Stimulated activated CD4-positive, alpha-beta T cell treated with anti-CD3 and anti-CD28 coated beads, Interleukin-4, amount 100 ng/mL, for 4 hours (primary cell): ENCODE measurements at places on chromosomes 11 and 22.

- peak; percentile 57 for DNase-seq
Observed at GRCh38 chr11:107591378-107592230, 657 bp downstream of the ELMOD1 start.

DNA sequence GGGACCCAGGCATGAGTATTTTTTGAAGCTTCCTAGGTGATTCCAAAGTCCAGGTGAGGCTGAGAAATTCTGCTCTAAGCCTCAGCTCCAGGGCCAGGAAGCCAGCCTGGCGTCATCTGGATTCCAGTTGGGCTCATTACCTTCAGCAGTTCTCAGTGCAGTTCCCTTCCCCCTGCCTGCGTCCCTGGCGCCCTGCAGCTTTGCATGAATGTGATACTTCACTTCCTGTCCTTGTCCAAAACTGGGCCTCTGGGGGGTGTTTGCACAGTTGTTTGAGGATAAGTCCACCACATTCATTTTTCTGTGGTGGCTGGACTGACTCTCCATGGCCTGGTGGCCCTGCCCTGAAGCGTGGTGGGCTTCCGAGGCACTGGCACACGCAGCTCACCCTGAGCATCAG is 98.1 kb downstream of the TENM4 start:
- DNase-seq, result no peak

DNA sequence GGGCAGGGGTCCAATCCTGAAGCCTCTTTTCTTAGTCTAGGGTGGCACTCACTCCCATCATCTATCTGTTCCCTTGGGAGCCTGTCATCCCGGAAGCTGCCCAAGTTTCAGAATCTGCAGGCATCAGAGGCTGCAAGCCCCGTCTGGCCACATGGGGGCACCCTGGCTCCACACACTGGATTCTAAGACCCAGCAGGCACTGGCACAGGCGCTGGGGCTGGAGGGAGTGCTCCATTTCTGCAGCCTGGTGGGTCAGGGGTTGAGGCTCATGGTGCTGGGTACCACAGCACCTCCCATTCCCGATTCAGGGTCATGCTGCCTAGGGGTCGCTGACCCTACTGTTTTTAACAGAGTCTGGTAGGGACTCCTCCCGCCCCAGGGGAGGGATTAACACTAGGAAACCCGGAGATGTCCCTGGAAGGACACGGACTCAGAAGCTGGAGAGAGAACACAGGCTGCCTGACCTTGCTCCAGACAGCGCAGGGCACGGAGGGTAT is 243.9 kb upstream of the SYN3 start:
- peak; percentile 4 for DNase-seq

DNA sequence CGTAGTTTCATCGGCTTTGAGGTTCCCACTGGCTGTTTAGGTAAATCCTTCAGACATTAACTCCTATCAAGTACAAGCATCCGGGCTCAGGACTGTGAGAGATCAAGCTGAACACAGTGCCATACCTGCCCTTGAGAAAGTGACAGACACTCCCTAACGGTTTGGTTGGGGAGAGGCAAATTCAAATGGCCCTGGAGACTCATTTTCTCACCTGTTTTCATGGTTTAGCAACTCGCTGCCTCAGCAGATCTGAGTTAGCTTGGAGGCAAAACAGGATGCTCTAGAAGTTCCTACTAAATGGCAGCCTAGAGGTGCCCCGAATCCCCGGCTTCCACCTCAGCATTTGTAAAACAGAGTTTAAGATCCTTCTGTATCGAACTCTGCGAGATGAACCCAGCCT is 3.6 kb upstream of the FBXO3 start:
- DNase-seq, result no peak

GRCh38 chr11:33942954-33943353 is 51.1 kb upstream of the LMO2 start:
- no peak for DNase-seq

DNA sequence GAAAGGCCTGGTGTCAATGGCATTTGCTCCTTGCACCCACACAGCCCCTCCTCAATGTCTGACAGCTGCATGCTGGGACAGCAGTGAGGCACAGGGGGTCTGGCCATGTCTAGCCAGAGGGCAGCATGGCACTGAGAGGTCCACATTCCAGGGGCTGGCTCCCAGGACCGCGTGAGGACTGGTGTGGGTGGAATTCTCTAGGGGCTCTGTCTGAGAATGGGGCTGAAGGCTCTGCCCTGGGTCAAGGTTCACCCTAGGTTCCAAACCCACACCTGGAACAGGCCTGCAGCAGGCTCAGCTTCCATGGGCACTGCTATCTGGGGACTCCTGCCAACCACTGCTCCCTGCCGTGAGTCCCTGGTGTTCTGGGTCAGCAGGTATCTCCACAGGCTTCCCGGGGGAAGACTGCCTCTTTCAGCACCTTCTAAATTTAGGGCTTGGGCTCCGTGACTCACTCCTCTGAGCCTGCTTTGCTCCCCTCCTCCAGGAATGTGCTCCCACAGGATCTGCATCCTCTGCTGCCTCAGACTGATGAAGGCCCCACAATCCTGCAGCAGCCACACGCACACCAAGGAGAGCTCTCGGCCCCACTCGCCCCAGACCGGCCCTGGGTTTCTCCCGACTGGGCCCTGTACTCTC is 4.2 kb downstream of the STARD10 start:
- DNase-seq, result no peak

- DNase-seq, result no peak
Observed at GRCh38 chr22:33076343-33076742, 18.2 kb upstream of the SYN3 start.

DNA sequence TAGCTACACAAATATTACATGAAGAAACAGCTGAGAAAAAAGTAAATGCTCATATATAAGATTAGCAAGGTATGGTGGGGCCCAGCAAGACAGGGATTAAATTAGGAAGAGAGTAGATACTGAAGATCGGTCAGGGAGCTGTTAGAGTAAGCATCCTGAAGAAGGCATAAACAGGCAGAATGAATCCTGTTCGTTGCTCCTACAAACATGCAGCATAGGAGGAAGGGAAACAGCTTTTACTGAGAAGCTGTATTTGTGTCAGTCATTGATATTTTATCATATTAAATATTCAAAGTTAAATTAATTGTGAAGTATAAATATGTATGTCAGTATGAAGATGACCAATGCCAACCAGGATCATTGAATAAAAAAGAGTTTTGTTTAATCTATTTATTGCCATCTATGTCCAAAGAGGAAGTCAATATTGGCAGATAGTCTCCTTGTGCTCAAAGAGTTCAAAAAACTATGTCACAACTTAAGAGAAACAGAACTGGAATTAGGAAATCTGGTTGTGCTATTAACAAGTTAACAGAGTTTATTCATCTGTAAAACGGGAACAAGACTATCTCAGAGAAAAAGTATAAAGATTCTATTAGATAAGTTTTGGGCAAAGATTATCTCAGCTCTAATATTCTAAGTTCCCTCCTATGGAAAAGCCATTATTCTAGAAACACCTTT is 255.2 kb downstream of the GRM5 start:
- DNase-seq, result no peak

DNA sequence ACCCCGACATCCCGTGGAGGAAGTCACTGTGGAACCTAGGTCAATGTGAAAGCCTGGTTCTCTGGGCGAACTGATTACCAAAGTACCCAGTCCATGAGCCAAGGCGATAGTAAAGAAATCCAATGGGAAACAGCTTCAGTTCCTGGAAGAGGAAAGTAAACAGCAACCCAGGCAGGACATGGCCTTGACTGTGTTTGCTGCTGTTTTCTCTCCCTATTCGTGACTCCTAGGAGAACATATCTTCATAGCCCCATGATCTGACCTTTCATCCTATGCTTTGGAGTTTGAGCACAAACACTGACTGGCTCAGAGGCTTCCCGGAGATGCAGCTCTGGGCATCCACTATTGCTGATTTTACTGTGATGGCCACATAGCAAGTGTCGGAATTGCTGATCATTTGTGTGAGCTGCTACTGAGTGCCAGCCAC is 45.1 kb downstream of the LRFN4 start:
- DNase-seq, result no peak

DNA sequence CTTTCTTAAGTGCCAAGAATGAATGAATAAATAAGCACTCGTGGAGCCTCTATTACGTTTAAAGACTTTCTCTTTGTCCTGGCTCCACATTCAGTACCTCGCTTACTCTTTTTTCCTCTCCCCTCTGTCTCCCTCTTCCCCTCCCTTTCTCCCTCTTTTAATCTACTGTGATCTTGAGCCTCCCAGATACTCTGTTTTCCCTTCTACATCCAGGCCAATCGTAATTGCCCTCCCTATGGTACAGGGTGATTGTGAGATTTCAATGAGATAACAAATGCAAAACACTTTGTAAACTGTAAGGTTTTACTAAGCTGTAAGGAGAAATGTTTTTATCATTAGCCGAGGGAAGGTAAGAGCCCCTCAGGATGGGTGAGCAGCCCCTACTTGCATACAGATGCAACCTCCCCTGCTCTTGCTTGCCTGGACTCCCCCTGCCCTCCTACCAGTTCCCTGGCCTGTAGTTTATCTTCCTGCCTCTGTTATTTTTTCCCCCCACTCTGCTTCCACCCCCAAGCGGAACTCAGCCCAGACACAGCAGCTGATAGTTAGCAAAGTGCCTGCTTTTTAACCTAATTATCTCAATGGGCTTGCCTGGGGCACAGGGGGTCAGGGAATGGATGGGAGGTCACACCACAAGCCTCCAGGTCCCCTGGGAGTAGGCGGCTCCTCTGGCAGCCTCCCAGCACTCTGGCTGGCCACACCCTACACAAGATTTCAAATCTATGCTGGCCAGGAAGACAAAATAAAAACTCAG is 76.9 kb upstream of the CADM1 start:
- no peak for DNase-seq

- no peak for DNase-seq
Observed at GRCh38 chr11:104051778-104052177, 15.3 kb downstream of the DDI1 start.

- DNase-seq, result no peak
Observed at GRCh38 chr22:40922484-40923303, 28.5 kb upstream of the RBX1 start.

GRCh38 chr22:20970939-20971657 is 4.0 kb downstream of the AIFM3 start:
- no peak for DNase-seq

DNA sequence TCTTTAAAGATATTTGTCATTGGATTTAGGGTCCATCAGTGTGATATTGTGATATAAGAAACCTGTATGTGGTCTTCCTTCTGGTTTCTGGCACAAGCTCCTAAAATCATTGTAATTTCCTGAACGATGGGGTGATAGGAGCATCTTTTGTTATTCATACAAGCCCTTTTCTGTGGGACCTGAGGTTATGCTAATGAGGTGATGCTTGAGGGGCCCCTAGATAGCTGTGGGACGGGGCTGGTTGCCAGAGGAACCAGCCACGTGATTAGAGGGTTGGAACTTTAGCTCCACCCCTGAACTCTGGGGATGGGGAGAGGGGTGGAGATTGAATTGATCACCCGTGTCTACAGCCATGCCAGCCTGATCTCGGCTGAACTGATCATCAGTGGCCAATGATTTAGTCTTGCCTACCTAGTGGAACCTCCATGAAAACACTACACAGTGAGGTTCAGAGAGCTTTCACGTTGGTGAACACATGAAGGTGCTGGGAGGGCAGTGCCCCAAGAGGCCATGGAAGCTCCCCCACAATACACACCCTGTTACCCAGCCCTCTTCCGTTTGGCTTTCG is 62.8 kb downstream of the BCR start:
- peak; percentile 40 for DNase-seq

DNA sequence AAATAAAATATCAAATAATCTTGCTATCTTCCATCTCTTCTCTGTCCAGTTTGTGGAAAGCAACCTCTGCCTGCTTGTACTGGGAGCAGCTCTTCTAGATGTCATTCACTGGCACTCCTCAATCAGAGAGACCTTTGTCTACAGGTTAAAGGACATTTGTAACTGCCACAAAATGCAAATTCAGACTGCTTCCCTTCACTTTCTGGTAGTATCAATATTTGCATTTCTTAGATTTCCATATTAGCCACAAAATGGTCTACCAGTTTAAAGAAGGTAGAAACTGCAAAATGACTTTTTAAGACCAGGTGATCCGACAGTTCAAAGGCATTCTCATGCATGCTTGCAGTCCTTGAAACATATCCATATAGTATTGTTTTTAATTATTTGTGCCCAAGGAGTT is 51.7 kb upstream of the RCN1 start:
- no peak for DNase-seq

GRCh38 chr22:37880668-37881440 is 25.2 kb upstream of the MICALL1 start:
- DNase-seq, result no peak

GRCh38 chr22:50317674-50318073 is 9.1 kb downstream of the DENND6B start:
- DNase-seq, result no peak

DNA sequence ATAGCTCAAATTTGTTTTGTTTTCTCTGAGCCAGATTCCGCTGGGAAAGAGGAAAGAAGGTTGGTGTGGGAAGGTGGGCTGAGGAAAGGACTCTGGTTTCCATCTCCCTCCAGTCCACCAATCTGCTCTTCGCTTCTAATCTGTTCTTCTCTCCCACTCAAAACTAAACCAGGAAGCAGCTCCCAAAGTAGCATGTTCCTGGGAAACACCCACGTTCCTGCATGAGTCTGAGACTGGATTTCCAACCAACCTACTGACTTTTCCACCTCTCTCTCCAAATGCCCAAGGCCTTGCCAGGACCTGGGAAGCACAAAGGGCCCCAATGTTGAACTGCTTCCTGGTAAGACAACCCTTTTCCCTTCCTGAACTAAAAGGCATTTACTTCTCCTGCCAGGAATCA is 110.2 kb downstream of the WT1 start:
- no peak for DNase-seq

- DNase-seq, result no peak
Observed at GRCh38 chr11:35177370-35177769, 38.4 kb downstream of the CD44 start.

- no peak for DNase-seq
Observed at GRCh38 chr11:57779276-57779675, 17.7 kb downstream of the CTNND1 start.
